Occipital lobe (tissue), 3 donors: ENCODE measurements at places on chromosomes 6 and 20. TPM values are rescaled to one million over a fixed set of nuclear protein-coding genes. Genes with fewer than 3 reads are reported as not detected.

ANGPT4 gene
- total RNA-seq: not detected

PSMB9 gene
- total RNA-seq: 5.8 TPM

CDYL gene
- 32.8 TPM for total RNA-seq

KIAA0408 gene
- 116 TPM for total RNA-seq

RUNX2 gene
- total RNA-seq: 0.16 TPM

GSTA3 gene
- not detected for total RNA-seq

SLC22A2 gene
- 1.1 TPM for total RNA-seq

SNAI1 gene
- not detected for total RNA-seq

TMEM74B gene
- 8.0 TPM for total RNA-seq

KCNQ5 gene
- 12.9 TPM for total RNA-seq

OVOL2 gene
- total RNA-seq: 0.62 TPM

OR14J1 gene
- under 0.01 TPM for total RNA-seq

FOXC1 gene
- 4.8 TPM for total RNA-seq

NFATC2 gene
- 0.47 TPM for total RNA-seq

CFB gene
- 0.62 TPM for total RNA-seq

EMILIN3 gene
- total RNA-seq: 3.1 TPM

SIRPB2 gene
- total RNA-seq: 0.62 TPM

HCRTR2 gene
- total RNA-seq: 14.3 TPM

TMEM244 gene
- total RNA-seq: 1.4 TPM

RPP21 gene
- total RNA-seq: 12.8 TPM

PRL gene
- not detected for total RNA-seq

MAPK13 gene
- 3.0 TPM for total RNA-seq

MLN gene
- total RNA-seq: not detected
